ENCODE measurements at places on chromosomes 13 and 19.

DNA sequence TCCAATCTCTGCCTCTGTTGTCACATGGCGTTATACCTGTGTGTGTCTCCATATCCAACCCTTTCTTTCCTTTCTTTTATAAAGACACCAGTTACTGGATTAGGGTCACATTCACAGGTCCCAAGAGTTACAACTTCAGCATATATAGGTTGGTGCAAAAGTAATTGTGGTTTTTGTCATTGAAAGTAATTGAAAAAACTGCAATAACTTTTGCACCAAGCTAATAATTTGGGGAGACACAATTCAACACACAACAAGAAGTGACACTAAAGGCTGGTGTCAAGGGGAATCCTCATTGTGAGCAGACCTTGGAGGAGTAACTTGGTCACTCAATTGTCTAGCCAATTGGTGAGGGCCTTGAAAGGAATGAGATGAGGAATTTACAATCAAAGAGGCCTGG lies 1366.1 kb downstream of the PCDH9 start:
- DNase-seq: no peak

DNA sequence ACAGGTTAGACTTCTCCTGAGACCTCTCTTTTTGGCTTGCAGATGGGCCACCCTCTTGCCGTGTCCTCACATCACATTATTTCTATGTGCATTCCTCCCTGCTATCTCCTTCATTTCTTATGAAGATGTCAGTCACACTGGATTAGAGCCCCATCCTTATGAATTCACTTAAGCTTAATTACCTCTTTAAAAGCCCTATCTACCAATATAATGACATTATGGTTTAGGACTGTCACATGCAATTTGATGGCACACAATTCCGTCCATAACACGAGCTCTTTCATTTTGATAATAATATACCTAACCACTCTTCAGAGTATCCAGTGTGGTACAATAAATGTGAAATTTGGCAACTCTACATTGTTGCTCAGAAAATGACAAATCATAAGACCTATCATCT lies 1037.3 kb downstream of the DIAPH3 start:
- DNase-seq: no peak

DNA sequence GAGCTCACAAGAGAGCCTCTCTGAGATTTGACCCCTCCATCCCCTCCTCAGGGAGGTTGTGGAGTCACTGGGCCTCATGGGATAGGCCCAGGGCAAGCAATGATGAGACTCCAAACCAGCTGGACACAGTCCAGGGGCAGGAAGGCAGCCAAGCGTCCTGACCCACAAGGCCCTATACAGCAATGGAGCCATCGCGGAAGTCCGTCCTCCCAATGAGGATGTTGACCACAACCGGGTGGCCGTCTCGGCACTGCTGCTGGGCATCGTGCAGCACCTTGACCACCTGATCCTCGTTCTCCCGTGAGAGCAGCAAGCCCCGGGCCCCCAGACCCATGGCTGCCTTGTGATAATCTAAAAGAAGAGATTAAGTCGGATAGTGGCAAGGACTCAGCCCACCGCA lies 7.9 kb downstream of the SYDE1 start:
- DNase-seq: no peak

DNA sequence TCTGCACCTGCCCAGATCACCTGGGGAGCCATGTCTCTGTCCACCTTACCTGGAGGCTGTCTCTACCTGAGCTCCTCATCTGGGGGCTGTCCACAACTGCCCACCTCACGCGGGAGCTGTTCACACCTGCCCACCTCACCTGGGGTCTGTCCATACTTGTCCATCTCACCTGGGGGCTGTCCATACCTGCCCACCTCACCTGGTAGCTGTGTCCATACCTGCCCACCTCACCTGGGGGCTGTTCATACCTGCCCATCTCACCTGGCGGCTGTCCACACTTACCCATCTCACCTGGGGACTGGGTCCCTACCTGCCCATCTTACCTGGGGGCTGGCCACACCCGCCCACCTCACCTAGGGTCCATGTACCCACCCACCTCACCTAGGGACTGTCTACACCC lies 10.0 kb upstream of the CPAMD8 start:
- DNase-seq: no peak

DNA sequence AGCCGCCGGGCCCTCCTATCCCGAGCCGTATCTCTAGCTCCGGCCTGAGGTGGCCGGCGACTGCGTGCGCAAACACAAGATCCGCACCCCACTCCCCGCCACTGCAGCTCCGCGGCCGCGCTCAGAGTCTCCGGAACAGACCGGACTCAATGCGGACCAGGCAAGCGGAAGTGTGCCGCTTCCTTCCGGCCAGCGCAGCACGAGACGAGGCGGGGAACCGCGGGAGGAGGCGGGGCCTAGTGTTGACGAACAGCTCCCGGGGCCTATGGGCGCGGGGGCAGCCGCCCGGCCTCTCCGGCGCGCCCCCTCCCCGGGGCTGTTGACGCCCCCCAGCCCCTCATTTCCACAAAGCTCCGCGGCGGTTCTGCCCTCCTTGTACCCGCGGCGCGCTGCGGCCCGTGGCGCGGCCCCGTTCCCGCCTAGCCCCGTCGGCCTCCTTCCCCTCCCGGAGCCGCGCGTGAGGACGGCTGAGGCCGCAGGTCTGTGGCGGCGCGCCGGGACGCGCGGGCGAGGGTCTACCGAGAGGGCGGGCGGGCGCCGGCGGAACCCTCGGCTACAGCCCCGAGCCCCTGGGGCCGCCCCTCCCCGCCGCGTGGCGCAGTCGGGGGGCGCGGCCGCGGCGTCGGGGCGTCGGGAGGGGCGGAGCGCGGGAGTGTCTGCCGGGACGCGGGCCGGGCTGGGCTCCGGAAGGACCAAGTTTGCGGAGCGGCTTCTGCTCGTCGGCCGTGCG lies at the start of gene DPY19L3:
Gene DPY19L3 (plus strand): TSS at position 340 of the 730 bp plus-strand sequence. CDS start 2,484 bp downstream, outside the sequence.
- peak; percentile 81 for DNase-seq

DNA sequence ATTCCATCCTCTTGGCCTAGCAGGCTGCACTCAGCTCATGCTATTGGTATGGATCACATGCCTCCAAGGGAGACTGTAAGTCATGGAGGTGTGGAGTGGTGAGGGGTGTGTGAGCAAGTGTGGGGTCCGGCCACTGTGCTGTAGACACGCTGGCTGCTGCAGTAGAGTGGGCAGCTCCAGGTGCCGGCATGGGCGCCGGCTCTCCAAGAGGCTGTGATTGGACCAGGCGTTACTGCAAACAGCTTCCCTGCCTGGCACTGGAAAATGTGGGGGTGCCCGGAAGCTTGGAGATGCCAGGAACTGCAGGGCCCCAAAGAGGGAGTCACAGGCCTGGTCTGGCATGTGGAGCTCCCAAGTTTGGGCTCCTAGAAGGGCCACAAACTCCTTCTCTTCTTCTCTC lies 245.7 kb downstream of the GPC6 start:
- no peak for DNase-seq

GRCh38 chr19:38012944-38013343 lies 105.9 kb downstream of the SIPA1L3 start:
- DNase-seq: no peak

GRCh38 chr19:2474232-2475017 lies 1.5 kb upstream of the GADD45B start:
- peak; percentile 72 for DNase-seq

GRCh38 chr13:53250272-53250875 lies 221.8 kb downstream of the OLFM4 start:
- peak; percentile 37 for DNase-seq

- no peak for DNase-seq
Observed at GRCh38 chr19:42552086-42553065, 24.1 kb upstream of the CEACAM1 start.

DNA sequence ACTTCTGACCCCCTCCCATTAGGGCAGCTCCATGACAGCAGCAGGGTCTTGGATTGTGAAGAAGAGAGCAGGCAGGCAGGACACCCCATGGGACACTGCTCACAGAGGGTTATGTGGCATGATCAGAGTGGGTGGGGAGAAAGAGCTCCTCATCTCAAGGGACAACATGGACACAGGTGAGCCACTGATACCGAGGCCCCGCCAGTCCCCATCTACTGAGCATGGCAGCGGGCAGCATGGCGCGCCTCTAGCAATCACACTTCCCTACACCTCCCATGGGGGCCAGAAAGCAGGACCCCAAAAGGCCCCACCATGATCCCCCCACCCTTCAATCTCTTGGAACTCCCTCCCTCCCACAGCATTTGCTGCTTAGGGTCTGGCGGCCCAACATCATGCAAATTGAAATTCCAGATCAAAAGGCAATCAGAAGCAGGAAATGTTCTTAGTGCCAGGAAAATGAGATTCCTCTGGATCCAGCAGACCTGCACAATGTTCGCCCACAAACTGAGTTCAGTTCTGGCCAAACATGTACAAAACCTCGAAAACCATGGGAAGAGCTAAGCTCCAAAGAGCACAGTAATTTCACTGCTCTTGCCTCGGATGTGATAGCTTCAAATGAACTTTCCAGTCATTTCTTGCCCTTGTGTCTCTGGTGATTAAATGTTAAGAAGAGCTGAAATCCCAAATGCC lies 14.8 kb downstream of the DOCK9 start:
- DNase-seq: no peak

DNA sequence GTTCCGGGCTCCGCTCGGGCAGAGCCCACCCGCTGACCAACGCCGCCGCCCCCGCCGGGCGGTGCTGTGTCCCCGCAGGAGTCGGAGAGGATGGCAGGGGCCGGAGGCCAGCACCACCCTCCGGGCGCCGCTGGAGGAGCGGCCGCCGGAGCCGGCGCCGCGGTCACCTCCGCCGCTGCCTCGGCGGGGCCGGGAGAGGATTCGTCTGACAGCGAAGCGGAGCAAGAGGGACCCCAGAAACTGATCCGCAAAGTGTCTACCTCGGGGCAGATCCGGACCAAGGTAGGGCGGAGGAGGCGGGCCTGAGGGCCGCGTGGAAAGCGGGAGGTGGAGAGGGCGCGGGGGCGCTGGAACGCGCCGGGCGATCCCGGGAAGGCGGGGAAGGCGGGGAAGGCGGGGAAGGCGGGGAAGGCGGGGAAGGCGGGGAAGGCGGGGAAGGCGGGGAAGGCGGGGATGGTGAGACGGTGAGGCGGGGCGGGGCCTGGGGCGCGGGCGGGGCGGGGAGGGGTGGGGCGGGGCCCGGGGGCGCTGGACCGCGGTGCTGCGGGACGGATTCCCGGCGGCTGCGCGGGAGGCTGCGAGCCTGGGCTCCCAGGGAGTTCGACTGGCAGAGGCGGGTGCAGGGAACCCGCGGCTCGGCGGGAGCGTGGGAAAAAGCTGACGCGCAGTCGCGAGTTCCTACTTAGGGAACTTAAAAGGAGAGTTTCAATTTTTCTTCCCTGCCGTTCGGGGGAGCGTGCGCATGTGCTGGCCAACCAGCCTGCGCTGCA lies 421 bp downstream of the DGKH start:
- DNase-seq: no peak

- DNase-seq: no peak
Observed at GRCh38 chr19:13762635-13763235, 1.6 kb upstream of the MRI1 start.

GRCh38 chr13:67966065-67966464 lies 735.9 kb upstream of the PCDH9 start:
- no peak for DNase-seq

- DNase-seq: no peak
Observed at GRCh38 chr19:49343123-49343522, 7.9 kb downstream of the CD37 start.

DNA sequence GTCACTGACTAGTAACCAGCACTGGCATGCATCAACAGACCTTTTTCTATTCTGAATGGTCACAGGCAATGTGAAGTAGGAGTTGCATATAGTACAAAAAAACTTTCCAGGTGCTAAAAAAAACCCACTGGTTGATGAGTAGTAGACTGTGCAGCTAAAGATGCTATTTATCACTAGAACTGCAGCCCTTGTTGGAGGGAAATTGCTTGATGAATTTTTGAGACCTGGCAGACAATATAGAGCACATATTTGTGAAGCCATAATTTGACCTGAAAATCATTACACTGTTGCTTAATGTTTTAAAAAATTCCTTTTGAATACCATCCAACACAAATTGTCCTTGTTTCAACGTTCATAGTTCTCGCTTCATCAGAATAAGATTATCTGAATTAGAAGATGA lies 441.0 kb downstream of the KLF12 start:
- DNase-seq: no peak

- DNase-seq: no peak
Observed at GRCh38 chr13:113769881-113770280, 10.9 kb downstream of the TMEM255B start.

DNA sequence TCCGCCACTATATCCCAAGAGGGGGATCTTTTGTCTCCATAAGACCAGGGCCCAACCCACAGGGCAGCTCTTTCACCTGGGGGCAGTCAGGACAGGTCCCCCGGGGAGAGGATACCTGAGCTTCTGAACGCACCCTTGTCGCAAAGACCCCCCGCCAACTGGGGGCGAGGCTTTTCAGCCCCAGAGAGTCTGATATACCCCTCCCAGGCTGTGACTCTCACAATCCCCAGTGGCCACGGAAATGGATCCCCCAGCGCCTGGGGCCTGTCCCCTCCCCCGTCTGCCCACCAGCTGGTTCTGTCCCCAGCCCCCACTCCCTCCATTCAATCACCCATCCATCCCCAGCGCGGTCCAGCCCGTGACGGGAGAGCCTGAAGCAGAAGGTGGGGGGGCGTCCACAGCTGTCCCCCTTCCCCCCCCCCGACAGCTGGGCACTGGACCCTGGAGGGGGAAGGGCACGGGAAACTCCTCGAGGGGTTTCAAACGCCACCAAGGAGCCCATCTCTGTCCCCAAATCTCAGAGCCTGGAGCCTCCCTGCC lies 823 bp downstream of the DOCK6 start:
- DNase-seq: no peak

GRCh38 chr19:19627621-19628500 lies at the start of gene LPAR2:
Gene LPAR2, minus strand, starts transcription at chr19:19628220. Its CDS starts 945 bp downstream, at chr19:19627275.
- DNase-seq: no peak

GRCh38 chr13:25836574-25837336 lies 215.1 kb downstream of the SHISA2 start:
- DNase-seq: no peak

DNA sequence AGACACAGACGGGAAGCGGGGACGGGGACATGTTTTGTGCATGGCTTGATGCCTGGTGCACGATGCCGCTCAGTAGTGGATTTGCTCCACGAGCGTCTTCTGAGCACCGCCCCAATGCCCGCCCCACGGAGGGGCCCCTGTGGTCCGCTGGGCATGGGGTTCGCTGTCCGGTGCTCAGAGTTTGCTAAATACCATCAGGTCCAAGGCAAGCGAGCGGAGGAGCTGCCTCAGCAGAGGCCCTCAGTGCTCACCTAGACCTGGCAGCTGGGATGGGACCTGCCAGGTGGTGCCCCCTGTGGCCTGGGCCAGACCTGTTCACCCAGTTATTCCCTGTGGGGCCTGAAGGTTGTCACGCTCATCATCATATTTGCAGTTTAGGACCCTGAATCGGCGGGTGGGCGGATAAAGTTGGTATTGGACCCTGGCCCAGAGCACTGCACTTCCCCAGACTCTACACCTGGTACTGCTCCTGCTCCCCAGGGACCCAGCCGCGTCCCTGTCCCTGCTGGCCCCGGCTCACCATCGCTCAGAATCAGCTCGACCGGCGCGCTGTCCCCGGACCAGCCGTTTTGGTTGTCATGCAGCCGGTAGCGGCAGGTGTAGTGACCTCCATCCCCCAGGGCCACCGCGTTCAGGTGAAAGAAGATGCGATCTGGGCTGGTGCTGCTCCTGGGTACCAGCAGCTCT lies 2.3 kb downstream of the A1BG start:
- no peak for DNase-seq

GRCh38 chr19:51119101-51119500 lies 5.6 kb upstream of the SIGLEC9 start:
- DNase-seq: no peak
